ENCODE measurements at places on chromosomes 16 and 17.

GRCh38 chr16:86072328-86073102 lies 173.6 kb downstream of the IRF8 start:
- no peak for DNase-seq

- no peak for DNase-seq
Observed at GRCh38 chr17:83109793-83110645, 30.6 kb downstream of the METRNL start.

GRCh38 chr17:20966870-20967269 lies 75.9 kb downstream of the USP22 start:
- no peak for DNase-seq

GRCh38 chr16:67668495-67669157 lies 2.0 kb downstream of the C16orf86 start:
- DNase-seq, result no peak

DNA sequence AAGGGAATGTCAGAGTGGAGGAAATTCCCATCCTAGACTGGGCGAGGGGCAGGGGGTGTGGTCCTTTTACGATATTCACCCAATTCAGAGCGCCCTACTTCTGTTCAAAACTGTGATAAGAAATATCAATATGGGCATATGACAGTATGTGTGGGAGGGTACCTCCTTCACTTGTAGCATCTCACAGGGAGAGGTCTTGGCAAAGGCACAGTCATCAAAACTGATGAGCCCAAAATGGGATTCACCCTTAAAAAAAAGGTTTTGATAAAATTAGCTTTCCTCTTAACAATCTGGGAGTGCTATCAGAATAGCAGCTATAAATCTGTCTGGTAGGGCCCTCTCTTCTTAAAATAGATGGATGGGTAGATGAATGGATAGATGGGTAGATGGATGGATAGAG lies 967.8 kb upstream of the RBFOX1 start:
- DNase-seq, result no peak

- no peak for DNase-seq
Observed at GRCh38 chr16:81096715-81097208, 567 bp upstream of the GCSH start.
